D721Med (cell line): ENCODE measurements at places on chromosomes 2 and 18.

DNA sequence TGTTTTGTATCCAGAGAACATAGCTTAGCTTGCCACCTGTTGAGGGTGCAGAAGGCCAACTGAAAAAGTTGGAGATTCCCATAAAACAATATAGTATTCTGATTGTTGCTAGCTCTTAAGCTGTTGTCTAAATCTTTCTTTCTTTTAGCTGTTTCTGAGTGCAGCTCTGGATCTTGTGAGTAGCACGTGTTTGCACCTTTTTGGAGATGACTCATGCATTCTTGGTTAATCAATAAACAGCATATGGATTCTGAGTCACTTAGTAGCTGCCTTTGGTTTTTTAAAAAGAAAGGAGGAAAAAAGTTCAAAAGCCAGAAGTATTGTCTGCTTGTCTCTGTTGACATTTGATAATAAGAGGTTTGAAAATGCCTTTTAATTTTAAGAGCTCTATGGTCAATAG, 483.0 kb upstream of the FSIP2 start:
- DNase-seq: no peak

DNA sequence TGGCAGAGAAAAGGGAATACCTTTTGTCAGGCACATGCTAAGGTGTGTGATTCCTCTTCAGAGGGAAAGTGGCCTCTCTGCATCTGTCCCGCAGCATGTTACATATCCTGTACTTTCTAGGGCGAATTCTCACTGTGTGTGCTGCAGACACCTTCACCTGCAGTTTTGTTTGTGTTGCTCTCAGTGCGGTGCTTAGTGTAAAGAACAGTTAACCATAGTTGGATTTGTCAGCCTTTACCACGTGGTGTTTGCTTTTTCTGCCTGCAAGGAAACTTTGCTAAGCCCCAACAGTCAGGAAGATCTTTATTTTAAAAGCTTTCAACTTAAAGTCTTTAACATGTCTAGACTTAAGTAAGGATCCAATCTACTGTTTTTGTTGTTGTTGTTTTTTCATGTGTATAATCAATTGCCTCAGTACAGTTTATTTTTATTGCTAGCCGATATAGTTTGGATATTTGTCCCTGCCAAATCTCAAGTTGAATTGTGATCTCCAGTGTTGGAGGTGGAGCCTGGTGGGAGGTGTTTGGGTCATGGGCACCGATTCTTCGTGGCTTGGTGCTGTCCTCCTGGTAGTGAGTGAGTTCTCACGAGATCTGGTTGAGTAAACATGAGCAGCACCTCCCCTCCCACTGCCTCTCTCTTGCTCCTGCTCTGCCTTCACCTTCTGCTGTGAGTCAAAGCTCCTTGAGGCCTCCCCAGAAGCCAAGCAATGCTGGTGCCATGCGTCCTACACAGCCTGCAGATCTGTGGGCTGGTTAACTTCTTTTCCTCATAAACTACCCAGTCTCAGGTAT, 90.6 kb downstream of the SNTG2 start:
- no peak for DNase-seq

DNA sequence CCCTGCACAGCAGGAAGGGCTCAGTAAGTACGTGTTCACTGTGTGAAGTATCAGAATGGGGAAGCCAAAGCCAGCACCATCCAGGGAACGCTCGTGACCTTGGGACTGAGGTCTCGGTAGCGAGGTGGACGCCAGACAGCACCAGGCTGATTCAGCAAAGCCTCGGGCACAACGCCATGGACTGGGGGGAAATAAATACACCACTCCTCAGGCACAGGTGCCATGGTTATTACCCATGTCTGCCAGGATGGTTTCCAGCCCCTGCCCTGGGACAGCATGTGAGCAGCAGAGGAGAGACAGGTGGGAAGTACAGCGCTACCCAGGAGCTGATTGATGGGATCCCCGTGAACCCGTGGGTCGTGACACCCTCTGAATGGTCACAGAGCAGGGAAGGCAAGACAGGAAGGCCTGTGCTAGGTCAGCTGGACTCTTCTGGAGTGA, 53.0 kb downstream of the REEP1 start:
- DNase-seq: no peak

DNA sequence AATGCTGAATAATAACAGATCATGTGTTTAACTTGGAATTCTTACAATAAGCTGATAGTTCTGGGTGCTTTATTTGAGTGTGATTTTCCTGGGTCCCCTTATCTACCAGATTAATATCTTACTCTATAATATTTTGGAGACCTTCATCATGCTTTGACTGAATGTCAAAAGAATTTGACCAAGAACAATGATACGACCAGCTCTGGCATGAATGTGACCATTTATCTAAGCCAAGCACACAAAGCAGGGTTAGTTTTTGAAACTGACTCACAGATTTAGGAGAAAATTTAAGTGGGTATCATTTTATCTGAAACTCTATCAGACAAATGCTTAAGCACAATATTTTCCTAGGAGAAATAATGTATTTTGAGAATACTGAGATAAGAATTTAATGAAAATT, 677.0 kb downstream of the NYAP2 start:
- no peak for DNase-seq

DNA sequence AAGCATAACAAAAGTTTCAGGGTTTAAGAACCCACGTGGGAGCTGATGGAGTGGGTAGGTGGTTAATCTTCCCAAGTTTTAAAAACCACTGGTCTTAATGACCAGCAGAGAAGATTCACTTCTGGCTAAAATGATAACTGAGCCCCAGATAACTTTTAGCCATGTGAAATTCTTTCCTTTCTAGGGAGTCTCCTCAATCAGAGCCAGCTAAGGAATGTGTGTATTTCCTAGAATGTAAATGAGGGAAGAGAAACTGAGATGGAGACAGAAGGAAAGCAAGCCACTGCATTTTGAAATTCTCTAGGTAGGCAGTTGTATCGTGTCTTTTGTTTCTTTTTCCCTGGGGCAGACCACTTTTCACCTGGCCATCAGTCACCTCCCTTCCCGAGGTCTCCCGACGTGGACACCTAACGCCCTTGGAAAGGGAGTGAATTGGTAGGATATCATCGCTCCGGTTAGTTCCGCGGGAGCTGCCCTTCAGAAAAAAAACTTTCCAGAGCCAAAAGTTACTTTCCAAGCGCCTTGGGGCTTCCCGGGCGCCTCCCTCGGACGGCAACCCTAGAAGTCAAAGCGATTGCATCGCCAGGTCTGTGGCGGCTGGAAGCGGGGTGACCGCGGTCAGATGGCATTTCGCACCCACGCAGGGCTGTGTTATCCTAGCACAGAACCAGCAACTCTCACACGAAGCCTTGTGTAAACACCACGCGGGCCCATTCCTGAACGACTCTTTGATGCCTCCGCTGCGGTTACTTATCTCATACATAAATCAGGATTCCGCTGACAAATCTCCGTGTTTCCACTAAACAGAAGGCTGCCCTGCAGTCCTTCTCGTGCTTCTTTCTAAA, 1.3 kb downstream of the COLEC12 start:
- DNase-seq: no peak

DNA sequence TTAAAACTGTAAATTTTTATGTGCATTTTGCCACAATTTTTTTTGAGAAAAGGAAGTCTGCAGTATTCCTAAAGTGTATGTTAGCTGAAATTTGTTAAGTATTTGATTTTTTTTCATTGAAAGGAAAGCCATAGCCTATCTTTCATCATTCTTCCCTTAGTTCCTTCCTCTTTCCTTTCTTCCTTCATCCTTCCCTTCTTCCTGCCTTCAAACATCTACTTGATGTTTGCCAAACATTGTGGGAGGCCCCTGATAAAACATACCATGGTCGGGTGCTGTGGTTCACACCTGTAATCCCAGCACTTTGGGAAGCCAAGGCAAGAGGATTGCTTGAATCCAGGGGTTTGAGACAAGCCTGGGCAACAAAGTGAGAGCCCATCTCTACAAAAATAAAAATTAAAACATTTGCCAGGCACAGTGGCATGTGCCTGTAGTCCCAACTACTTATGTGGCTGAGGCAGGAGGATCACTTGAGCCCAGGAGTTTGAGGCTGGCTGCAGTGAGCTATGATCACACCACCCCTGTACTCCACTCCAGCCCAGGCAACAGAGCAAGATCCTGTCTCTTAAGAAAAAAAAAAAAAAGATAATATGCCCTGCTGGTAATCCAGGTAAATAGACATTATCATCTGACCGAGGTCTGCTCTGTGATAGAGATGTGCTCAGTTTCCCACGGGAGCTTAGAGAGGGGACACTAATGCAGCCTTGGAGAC, 278.4 kb upstream of the STON1 start:
- DNase-seq: no peak
